ENCODE measurements at places on chromosomes 6 and 20.
A peak's percentile ranks its signal among the peaks of the same experiment; 100 is the strongest.

GRCh38 chr20:12177657-12178293 is 260.1 kb downstream of the BTBD3 start:
- no peak for DNase-seq

- no peak for DNase-seq
Observed at GRCh38 chr6:116667623-116668022, 943 bp downstream of the ZUP1 start.

- DNase-seq: no peak
Observed at GRCh38 chr20:4829514-4830215, 108.0 kb downstream of the PRND start.

DNA sequence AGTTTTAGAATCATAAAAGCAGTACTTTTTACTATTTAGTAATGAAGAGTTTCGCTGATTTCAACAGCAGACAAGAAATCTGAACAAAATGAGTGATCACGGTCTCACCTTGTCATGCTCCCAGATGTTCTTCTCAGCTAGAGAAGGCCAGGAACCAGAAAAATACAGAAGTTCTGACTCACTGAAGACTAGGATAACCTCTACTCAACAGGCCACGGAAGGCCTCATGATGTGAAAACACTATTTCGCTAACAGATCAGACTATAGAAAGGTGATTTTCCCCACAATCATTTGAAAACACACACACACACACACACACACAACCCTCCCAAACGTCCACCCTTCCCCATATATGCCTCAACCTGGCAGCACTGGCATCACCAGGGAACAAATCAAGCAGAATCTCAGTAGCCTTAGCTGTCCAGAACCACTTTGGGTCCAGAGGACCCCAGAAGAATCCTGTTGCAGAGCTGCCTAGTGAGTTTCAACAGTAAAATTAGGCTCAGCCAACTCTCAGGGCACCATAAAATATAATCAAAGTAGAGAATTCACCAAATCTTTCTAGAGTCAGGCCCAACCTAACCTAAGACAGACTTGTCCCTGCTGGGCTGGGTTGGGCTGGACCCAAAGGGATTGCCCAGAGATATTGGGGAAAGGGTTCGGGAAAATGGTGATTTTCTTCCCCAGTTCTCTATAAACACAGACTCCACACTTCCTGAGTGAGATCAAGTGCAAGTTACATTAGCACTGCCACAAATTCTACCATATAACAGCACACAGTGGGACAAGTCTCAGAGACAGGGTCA is 7.9 kb downstream of the EXOC2 start:
- DNase-seq: peak; percentile 24

GRCh38 chr6:5205877-5206850 is 54.6 kb downstream of the LYRM4 start:
- no peak for DNase-seq

DNA sequence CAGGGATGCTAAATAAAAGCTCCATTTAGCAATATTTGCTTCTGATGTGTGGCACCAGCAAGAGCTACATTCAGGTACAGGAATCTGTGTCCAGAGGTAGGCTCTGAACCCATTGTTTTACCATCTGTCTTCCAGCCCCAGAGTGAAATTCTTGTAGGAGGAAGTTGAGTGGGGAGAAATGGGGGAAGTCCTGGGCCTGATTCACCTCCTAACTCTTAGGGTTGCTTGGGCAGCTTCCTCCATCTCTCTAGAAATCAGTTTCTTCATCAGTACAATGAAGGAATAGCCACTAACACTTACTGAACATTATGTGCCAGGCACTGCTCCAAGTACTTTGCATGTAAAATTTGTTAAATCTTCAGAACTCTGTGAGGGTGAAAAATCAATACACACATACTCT is 35.1 kb upstream of the TSPYL1 start:
- DNase-seq: no peak

- no peak for DNase-seq
Observed at GRCh38 chr6:46704562-46704961, 16.9 kb downstream of the TDRD6 start.

DNA sequence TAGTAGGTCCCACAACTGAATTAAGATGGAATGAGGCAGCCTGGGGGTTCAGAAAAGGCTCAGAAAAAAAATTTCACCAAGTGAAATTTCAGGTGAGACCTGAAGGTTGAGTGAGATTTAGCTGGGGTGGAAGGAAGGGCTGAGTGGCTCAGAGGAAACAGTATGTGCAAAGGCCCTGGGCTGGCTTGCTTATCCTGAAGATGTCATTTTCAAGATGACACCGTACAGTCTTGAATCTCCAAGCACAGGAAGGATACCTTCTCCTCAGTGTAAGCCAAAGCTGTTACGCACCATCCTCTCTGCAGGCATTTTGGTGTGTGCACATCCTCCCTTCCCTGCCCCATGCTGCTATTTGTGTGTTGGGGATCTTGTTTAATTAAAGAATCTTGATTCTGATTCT is 43.0 kb upstream of the RANBP9 start:
- no peak for DNase-seq

DNA sequence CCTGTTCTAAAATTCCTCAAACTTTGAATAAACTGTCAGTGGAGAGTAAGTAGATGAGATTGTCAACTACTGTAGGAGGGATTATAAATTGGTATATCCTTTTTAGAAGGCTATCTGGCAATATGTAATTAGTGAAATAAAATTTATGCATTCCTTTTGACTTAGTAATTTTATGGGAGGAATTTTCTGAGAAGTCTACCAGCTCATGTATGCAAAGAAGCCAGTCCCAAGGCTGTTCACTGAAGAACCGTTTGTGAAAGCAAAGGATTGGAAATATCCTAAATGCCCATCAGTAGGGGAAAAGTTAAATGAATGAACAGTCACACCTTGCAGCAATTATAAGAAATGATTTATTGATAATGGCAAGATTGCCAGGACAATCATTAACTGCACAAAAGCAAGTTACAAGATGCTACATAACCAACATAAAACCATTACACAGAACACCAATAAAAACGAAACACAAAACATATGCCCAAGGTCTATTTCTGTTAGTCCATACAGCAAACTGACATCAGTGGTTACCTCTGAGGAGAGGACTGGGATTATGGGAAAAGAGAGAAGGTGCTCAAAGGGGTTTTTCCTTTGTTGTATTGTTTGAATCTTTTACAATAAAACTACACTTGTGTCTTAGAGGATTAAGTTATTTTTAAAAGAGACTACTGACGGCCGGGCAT is 4.6 kb upstream of the DSTN start:
- peak; percentile 62 for DNase-seq

DNA sequence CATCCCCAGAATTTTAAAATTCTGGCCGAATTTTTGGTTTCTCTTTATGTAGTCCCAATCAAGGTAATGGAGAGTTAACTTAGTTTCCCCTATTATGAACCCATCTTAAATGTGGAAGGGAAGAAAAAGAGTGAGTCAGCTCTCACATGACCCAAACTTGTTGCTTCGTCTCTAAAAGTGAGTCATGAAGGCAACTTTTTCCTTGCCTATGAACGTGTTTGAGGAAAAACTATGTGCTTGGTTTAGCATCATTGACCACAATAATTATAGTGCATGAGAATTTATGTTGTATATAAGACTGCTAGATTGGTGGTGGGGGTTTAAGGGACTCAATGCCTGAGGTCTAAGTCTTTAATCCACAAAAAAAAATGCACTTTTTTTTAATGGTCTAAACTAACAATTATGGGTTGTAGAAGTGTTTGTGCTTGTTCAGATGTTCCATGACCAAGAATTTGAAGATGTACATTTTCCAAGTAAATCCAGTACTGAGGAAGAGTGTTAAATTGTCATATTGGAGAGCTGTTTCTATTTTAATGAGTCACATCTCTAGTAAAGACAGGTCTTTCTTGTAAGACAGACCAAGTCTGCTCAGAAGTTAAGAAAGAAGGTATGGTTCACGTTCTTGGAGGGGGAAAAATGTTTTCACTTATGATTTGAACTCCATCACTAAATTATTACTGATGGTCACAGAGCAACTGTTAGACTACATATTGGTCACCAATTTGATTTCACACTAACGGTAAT is 409.9 kb upstream of the MARCKS start:
- DNase-seq: peak; percentile 79

DNA sequence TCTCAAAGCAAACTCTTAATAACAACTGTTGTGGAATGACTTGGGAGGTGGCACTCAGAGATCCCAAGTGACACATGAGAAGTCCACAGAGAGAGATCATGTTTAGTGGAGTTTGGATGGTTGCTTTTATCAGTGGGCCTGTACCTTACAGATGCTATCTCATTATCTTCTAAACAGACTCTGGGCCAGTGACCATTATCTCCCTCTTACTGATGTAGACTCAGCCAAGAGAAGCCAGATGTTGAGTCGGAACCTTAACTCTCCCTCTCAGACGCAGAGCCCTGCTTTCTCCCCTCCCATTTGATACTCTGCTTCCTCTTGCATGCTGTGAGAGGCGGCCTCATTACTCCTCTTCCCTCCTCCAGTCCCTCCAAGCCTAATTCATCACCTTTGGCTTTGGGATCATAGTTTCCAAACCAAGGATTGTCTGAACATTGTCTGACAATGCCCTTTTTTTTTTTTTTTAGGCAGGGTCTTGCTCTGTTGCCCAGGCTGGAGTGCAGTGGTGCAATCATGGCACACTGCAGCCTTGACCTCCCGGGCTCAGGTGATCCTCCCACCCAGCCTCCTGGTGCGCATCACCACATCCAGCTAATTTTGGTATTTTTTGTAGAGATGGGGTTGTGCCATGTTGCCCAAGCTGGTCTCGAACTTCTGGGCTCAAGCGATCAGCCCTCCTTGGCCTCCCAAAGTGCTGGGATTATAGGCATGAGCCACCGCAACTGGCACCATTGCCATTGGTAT is 4.5 kb upstream of the DDR1 start:
- no peak for DNase-seq

DNA sequence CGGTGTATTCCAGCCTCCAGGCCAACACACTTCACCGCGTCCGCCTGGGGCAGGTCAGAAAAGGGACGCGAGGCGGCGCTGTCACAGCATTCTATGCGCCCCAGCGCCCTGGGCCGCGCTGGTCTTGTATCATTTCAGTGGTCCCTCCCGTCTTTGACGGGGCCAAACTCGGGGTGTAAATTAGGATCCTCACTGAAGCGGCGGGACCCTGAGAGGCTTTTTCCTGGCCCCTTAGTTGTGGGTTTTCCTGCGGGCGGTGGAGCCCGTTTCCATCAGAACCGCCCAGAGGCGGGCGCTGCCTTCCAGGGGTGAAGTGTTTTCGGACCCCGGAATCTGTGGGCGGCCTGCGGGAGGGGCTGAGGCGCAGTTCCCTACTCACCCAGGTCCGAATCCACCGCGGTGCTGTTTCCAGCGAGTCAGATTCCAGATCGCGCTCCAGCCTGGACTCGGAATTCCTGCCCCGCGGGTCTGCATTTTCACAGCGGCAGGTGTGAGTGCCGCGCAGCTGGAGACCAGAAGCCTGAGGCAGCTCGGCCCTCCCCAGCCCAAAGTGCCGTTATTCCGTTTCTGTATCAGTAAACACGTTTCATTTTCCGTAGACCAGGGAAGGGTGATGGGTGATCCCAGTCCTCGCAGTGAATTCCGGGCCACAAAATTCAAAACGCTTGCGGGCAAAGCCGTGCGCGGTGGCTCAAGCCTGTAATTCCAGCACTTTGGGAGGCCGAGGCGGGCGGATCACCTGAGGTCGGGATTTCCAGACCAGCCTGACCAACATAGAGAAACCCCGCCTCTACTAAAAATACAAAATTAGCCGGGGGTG is 3.9 kb upstream of the MICB start:
- peak; percentile 71 for DNase-seq

- no peak for DNase-seq
Observed at GRCh38 chr6:50543666-50544065, 169.7 kb upstream of the TFAP2D start.

- DNase-seq: no peak
Observed at GRCh38 chr6:30895343-30895742, 11.0 kb downstream of the DDR1 start.

DNA sequence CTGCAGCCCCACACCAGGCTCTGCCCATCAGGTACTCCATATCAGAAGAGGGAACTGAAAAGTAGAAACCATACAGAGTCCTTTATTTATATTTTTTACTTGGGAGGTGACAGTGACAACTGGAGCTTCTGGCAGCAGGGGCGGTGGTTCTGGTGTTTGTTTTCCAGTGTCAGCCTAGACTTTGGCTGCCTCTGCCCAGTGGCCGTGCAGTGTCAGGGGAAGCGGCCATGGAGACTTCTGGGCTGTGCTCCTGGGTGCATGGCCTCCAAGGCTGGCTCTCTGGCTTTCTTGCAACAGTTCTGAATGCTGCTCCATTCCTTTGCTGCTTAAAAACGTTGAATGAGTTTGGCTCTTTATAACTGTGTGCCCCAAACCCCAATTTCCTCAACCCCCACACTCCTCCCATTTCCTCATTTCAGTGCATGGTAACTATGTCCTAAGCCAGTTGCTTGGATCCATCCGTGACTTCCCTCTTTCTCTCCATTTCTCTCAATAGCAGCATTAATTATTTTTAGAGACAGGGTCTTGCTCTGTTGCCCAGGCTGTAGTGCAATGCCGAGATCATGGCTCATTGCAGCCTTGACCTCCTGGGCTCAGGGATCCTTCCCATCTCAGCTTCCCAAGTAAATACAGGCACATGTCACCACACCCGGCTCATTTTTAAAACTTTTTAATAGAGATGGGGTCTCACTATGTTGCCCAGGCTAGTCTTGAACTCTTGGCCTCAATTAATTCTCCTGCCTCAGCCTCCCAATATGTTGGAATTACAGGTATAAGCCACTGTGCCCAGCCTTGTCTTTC is 141.1 kb upstream of the SGK1 start:
- no peak for DNase-seq

- no peak for DNase-seq
Observed at GRCh38 chr6:115887891-115888290, 172.8 kb downstream of the FRK start.

Measured in fibroblast of gingiva (primary cell).